ENCODE measurements at places on chromosomes 5 and 9.
A peak's percentile ranks its signal among the peaks of the same experiment; 100 is the strongest.

DNA sequence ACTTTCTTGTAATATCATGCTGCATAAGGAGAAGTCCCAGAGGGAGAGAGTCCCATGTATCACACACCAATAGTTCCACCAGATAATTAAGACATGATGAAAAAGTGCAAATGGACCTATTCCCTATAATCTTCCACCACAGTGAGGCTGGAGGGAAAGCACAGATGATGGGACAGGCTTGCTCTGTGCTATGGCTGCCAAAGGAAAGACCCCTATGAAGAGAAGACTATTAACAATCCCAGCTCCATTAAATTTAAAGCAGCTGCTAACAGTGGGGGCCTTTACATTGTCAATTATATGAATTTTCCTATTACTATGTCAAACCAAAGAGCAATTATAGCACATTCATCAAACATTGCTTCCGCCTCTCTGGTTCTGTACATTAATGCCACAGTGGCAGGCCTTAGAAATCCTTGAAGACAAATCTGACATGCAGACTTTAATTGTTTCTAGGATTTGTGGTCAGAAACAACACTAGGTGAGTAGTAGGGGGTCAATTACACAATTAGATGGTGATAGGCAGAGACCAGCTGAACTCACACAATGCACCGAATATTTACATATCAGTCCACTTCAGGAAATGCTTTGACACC lies 551.3 kb downstream of the TLE1 start:
- no peak for DNase-seq

DNA sequence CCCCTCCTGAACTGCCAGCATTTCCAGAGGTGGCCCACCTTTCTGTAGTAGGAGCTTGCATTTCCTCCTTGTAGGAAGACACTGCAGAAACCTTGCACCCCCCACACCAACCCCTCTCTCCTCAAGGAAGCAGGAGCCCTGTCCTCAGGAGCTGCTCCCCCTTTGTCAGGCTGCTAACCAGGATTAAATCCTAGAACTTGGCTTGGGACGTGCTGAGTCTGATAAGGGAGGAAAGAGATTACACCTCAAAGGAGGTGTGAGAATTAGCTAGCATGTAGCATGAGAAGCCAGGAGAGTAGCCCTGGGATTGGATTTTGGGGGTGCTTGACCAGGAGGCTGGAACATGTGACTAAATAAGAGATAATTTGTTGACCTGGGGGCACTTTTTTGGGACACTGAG lies 119.8 kb upstream of the ALDH1B1 start:
- no peak for DNase-seq

- DNase-seq: no peak
Measured at GRCh38 chr9:38771593-38771992, 51.7 kb upstream of the FAM240B start.

- DNase-seq: peak; percentile 46
Measured at GRCh38 chr9:130893341-130894101, 3.1 kb downstream of the QRFP start.

DNA sequence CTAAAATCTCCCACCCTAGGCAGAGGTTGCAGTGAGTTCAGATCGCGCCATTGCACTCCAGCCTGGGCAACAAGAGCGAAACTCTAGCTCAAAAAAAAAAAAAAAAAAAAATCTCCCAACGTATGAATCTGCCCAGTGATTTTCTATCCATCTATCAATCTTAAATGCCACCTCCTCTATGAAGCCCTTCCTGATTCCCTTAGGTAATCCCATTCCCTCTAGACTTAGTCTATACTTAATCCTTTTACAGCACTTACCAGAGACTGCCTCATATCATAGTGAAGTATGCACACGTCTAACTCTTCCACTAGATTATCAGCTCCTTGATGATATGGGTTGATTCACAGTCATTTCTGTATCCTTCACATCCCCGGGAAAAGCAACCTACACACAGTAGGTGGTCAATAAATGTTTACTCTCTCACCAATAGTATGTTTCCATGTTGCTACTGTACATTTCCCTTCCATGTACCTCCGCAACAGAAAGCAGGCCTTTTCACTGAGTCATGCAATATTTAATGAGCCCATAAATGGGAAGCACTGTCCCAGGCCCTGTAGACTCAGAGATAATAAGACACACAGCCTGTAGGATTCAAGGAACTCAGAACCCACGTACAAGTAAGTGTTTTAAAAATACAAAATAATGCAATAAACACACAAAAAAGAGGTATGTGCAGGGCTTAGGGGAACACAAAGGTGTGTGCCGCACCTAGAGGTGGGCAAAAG lies 1.2 kb downstream of the DROSHA start:
- no peak for DNase-seq

- no peak for DNase-seq
Measured at GRCh38 chr9:128020692-128021091, 39.9 kb upstream of the EEIG1 start.

GRCh38 chr5:125283372-125283771 lies 536.9 kb upstream of the ZNF608 start:
- no peak for DNase-seq

DNA sequence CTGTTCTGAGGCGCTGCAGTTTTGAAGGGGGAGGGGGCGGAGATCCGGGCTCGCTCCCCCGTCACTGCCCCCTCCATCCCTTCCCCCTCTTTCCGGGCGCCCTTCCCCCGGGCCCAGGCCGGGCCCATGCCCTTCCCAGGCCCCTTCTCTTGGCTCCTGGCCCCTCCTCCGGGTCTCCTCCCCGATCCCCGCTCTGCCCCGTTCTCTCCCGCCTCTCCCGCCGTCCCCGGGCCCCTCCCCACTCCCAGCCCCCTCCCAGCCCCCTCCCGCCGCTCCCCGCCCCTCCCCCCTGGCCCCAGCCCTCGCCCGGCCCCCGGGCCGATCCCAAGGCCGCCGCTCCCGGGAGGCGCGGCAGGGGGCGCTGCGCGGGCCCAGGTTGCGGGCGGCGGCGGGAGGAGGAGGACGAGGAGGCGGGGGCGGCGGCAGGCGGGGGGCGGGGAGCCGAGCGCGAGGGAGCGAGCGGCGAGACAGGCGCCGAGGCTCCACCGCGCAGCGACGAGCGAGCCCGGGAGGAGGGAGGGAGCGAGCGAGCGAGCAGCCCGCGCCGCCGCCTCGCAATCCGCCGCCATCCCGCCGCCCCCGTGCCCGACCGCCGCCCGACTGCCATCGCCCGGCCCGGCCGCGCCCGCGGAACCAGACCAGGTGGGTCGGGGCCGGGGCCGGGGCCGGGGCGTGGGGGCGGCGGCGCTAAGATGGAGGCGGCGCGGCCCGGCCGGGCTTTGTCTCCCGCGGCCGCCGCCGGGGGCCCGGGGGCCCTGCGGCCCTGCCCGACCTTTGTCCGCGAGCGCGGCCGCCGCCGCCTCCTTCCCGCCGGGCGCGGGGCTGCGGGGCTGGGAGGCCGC lies at the start of gene PRRC2B:
PRRC2B (plus strand) TSS at position 465 of the 842 bp plus-strand sequence. CDS start 36,059 bp downstream, outside the sequence.
- DNase-seq: peak; percentile 92

DNA sequence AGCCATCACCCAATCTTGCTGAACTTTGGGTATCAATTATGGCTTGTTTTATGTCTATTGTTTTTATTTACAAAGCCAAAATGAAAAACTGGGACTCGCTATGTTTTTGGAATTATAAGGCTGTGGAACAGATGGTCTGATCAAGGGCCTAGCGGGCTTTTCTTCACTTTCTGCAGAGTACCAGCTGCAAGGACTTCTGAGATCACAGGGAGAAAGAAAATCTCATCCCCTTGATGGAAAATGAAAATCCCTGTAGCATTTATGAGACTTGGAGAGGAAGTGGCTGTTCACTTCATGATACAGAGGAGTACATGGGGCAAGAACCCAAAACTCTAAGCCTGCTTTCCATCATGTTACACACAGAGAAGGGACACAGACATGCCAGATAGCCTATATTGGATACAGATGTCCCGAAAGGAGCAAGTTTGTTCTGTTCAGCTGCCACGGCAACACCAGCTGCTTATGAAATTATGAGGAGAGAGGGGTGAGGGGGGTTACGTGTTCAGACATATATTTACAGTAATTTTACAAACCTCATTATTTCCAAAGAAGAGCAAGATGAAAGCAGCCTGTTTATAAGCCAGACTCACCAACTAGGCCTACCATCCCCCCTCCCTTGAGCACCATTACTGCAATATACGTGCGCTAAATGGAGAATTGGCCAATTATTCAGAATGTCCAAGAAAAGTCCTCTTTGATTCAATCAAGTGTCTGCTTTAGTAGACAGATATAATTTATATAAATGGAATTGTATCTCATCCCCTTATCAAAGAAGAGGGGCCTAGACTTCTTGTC lies 220.0 kb downstream of the MARCHF11 start:
- no peak for DNase-seq

Measured in C1 segment of cervical spinal cord (tissue), 14 donors.